ENCODE measurements at places on chromosomes 2 and 18.

- DNase-seq = peak; percentile 34
Observed at GRCh38 chr2:171893196-171893823, 734 bp downstream of the SLC25A12 start.

- no peak for DNase-seq
Observed at GRCh38 chr18:70333757-70334156, 44.9 kb downstream of the SOCS6 start.

GRCh38 chr2:218777276-218777990, 4.5 kb upstream of the CYP27A1 start:
- no peak for DNase-seq

DNA sequence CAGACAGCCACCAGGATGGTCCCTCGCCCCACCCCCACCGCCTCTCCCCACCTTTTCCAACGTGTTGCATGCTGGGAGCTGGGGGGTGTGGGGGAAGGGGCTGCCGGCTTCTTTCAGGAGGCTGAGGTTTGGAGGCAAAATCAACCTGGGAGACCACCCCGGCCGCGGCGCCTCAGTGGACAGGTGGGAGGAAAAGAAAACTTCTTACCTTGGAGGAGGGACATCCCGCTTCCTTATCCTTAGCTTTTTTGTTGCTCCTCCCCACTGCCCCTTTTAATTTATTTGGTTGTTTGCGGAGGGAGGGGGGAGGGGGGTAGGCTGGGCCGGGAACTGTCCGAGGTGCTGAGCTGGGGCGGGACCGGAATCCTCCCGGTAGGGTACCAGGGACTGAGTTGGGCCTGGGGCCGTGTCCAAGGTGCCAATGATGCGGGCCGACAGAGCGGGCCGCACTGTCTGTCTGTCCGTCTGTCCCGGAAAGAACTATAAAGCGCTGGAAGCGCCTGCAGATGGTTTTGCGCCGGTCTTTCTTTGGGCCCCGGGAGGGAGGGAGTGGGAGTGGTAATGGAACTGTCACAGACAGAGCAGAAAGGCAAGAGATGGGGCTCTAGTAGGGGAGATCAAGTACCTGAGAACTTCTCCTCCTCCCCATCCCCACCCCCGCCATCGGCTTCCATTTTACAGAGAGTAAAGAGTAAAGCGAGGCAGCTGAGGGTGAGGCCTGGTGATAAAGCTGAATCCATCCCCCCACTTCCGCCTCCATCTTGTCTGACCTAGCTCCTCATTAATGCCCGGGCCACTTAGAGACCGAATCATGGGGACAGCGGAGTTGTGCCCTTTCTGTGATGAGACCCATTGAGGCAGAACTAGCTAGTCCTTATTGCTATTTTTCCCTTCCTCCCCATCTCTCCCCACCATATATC, 2.4 kb downstream of the CDK5R2 start:
- peak; percentile 71 for DNase-seq

GRCh38 chr2:200158647-200159356, 147.7 kb upstream of the SPATS2L start:
- no peak for DNase-seq

GRCh38 chr18:3579701-3580100, 129.7 kb downstream of the TGIF1 start:
- DNase-seq = no peak

GRCh38 chr2:159065313-159065712, 96.9 kb downstream of the TANC1 start:
- DNase-seq = no peak

- DNase-seq = peak; percentile 6
Observed at GRCh38 chr2:12456293-12457106, 260.2 kb upstream of the TRIB2 start.

DNA sequence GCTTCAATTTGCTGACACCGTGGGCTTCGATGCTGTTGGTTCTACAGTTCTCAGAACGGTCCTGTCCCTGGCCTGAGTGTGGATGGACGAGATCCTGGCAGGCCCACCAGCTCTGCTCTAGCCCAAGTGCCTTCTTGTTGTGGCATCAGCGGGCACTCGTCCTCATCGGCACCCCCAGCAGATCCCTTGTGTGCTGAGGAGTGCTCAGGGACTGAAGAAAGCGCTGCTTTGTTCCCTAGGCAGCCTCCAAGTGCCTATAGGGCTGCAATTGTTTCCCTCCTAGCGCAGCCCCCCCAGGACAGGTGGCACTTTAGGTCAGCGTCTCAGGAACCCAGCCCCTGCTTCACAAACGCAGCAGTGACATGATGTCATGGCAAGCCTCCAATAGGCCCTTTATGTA, 217.7 kb downstream of the AGAP1 start:
- DNase-seq = no peak

DNA sequence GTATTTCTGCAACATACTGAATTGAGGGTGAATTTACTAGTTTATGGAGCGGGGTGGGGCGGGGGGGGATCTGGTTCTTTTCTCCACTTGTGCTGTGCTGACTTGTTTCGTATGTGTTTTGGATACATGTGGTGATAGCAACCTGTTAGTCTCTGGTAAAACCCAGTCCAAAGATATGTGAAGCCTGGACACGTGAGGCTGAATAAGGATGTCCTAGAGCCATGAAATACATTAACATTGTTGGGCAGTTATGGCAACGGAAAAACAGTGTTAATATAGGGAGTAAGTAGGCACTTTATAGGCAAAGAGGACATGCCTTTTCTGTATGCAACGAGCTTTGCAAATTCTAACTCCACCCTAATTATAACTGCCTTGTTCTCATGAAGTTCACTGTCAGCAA, 42.1 kb upstream of the NEMP2 start:
- no peak for DNase-seq

- peak; percentile 34 for DNase-seq
Observed at GRCh38 chr2:147224070-147224469, 620.8 kb upstream of the ACVR2A start.

DNA sequence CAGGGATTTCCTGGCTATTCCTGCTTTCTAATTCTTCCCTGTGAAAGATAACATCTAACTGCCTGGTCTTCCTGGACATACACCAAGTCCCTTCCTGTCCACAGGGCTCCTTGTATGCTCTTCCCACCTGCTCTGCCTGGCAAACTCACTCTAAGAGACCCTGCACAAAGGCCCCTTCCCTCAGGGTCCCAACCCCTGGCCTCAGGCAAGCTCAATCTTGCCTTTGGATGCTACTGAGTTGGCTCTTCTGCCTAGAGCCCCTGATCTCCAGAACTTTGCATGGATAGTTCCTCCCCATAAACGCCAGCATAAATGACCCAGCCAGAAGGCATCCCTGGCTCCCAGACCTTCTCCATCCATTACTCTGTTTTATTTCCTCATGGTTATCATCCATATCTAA, 98.3 kb upstream of the OTOS start:
- no peak for DNase-seq

DNA sequence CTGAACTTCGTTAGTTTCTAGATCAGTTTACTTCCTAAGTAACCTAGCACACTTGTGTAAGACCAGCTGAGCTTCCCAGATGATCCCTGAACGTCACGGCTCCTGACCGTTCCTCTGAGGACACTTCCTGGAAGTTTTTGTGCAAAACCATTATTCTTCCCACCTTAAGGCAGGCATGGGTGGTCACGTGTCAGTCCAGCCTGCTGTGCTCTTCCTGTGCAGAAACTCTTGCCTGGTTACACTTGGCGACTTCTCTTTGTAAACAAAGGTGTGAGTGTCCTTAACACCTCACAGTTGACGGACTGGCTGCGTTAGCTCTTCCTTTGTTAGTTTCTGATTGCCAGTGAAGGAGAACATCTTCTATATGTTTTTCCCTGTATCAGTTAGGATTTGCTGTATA, 118.3 kb downstream of the SH3RF3 start:
- no peak for DNase-seq

- peak; percentile 39 for DNase-seq
Observed at GRCh38 chr2:54879598-54880332, 156.3 kb downstream of the EML6 start.

- no peak for DNase-seq
Observed at GRCh38 chr2:148660999-148661398, 16.4 kb downstream of the EPC2 start.

DNA sequence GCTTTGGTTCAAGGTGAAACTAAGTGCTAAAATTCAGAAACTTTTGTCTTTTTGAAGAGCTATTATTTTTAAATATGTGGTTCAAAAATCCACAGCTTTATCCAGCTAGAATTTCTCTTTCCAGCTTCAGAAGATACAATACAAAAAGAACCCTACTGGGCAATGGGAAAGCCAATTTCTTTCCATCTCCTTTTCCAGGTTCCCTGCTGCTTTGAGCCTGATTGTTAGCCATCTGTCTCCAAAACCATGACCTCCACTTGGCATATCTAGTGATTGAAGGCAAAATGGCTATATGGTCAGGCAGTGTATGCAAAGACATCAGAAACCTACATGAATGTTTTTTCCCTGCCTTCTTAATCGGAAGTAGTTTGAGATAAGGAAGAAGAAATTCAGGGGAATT, 134.1 kb downstream of the KCNH7 start:
- DNase-seq = no peak

- no peak for DNase-seq
Observed at GRCh38 chr2:38600921-38601455, 1.7 kb downstream of the HNRNPLL start.

DNA sequence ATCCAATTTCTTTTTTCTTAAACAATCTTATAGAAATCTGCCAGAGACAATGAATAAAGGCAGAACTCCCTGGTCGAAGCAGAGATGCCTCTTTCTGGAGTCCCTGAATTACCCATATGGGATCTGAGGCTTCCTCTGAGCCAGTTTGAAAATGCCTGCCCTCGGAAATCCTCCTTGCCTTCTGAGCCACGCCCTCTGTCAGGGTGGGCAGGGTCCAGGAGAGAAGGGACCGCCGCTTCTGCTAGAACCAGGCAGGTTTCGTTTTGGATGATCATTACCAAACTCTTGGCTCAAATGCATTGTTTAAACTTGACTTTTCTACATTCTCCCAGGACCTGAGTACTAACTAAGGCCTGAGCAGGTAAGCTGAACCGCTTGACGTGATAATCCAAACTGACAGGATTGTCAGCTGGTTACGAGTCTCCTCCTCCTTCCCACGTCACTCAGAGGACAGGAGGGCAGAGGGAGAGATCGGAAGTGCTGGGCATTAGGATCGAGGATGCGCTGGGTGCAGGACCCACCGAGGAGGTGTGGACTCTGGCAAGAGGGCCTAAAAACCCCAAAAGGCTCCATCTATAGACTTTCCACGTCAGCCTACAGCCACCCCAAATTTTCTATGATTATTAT, 128.4 kb downstream of the KLHL29 start:
- DNase-seq = no peak

- no peak for DNase-seq
Observed at GRCh38 chr2:128273469-128274081, 45.1 kb downstream of the HS6ST1 start.

DNA sequence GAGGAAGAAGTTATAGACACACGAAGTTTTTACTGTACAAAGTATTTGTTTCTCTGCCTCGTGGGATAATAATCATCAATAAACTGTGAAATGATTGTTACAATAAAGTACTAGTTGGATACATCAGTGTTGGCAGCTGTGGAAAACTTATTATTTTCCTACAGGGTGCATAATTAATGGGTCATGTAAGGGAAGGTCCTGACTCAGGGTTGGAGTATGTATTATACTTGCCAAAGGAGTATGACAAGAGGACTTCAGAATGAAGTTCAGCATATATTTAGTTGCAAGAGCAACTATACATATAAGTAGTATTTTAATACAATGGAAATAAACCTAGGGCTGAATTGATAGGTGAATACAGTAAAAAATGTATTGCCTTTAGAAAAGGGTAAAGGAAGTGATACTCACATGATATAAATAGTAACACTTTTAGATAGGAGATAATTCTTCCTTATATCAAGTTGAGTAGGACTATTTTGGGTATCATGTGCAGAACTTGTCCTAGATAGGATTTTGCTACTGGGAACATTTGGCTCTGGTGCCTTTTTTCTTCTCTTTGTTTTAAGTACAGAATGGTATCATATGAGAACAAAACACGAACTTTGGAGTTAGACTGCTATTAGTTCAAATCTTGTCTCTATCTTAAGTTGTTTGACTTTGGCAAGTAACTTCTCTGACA, 79.1 kb downstream of the PLCL1 start:
- no peak for DNase-seq

- DNase-seq = peak; percentile 67
Observed at GRCh38 chr2:222753251-222753824, 81.9 kb downstream of the MOGAT1 start.

DNA sequence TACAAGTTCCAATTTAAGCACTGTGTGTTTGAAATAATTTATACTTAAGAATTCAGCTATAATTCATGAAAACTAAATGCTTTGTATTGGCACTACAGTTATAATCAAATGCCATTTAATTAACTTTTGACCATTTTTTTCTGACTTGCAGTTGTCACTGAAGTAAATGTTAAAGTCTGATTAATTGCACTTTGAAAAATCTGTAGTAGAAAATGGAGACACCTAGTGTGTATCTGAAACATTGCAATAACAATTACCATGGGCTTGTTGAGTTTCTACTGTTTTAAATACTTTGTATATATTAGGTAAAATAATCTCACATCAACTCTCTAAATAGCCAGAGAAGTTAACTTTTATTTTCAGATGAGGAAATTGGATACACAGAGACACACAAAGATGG, 458.6 kb upstream of the FSIP2 start:
- no peak for DNase-seq

- peak; percentile 79 for DNase-seq
Observed at GRCh38 chr2:28567061-28567471, 71.2 kb downstream of the PLB1 start.

DNA sequence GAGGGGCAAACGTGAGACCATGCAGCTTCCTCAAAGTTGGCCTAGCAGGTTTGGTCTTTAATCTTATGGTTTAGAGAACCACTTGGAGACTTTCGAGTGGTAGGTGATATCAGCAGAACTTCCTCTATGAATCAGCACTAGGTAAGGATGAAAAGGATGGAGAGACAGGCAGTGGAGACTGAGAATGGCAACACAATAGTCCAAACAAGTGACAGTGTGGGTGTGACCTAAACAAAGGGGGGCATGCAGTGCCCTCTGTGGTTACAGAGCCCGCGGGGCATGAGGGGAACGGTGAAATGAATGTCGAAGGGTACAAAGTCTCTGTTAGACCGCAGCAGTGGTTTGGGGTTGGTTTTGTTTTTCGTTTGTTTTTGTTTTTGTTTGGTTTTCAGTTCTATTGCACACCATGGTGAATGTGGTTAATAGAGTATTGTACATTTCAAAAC, 143.9 kb downstream of the L3MBTL4 start:
- no peak for DNase-seq

DNA sequence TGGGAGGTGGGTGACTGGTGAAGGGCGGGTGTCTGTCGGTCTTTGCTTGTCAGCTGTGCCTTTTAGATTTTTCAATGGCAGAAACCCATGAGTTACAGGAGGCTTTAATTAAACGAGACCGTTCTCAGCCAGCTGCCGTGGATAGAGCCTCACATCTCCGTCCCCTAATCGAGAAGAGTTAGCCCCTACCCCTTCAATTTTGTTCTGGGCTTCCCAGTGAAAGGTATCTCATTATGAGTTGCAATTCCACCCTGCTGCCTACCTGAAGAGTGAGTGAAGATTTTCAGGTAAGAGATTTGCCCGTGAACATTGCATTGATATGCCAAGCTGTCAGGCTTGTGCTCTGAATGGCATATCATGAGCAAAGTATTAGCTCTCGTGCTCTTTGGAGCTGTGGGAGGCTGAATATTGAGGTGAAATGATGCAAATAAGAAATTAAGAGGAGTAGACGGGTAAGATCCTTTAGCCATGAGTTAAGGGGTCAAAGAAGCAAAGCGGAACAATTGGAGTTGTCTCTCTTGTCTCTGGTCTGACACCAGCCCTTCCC, 118.7 kb upstream of the MSTN start:
- DNase-seq = no peak
